PC-9 (cell line): ENCODE measurements at places on chromosomes 11 and 22. TPM values are rescaled to one million over a fixed set of nuclear protein-coding genes. Genes with fewer than 3 reads are reported as not detected.

The TIGD3 gene
- 1.7 and 1.8 TPM in 2 replicates for total RNA-seq

The VSIG2 gene
- total RNA-seq: 12.4 and 13.6 TPM in 2 replicates

- H3K36me3 ChIP-seq: no peaks in the 10 kb centered on the region
- no peaks in the 10 kb centered on the region for H3K27me3 ChIP-seq
- peaks cover 9% of the 10 kb centered on the region for H3K4me1 ChIP-seq
- no peak overlapping the region for H3K27ac ChIP-seq
- H3K4me3 ChIP-seq: no peak overlapping the region
Measured at GRCh38 chr11:86627776-86628455, 44.5 kb downstream of the ME3 start.

DNA sequence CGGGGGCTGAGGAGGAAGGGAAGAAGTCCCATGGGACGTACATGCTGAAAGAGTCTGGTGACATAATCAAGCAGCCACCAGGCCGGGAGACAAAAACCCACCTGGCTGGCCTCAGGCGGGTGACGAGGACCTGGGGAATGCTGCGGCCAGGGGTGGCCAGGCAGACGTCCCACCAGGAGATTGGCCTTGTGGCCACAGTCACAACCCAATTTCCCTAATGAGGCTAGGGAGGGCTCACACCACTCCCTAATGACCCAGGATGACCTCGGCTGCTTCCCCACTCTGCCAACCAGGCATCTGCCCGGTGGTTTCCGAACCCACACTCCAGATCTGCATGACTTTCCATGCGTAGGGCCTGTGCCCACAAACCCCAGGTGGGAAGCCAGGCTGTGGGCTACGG is 66.9 kb downstream of the SCUBE1 start:
- H3K4me3 ChIP-seq: no peak overlapping the region
- DNase-seq: no peak
- peaks cover 7% of the 10 kb centered on the region for H3K27me3 ChIP-seq
- H3K36me3 ChIP-seq: no peaks in the 10 kb centered on the region
- no peak overlapping the region for H3K27ac ChIP-seq

DNA sequence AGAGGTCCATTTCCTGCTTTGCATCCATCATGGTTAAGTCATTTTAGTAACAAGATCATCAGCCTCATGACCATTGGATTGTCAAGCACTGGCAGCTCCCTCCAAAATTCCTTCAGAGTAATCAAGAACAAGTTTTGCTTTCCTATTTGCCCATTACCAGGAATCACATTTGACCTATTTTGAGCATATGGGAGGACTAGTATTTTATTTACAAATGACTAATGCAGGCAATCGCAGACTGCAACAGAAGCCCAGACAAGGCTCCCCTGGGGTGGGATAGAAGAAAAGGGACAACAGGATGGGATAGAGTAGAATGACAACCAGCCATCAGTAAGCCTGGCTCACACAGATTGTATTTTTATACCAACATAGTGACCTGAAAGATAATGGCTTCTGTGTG is 9.1 kb downstream of the MMP10 start:
- no peak overlapping the region for H3K27ac ChIP-seq
- H3K4me3 ChIP-seq: no peak overlapping the region
- H3K27me3 ChIP-seq: no peaks in the 10 kb centered on the region
- no peaks in the 10 kb centered on the region for H3K4me1 ChIP-seq
- peak; percentile 25 for DNase-seq
